ENCODE measurements at places on chromosomes 11 and 22. TPM values are rescaled to one million over a fixed set of nuclear protein-coding genes. Genes with fewer than 3 reads are reported as not detected.

- DNase-seq = no peak
These were observed 614.6 kb downstream of the TBC1D22A start for GRCh38 chr22:47376901-47377505.

- no peak for DNase-seq
These were observed 29.7 kb upstream of the KRTAP5-6 start for GRCh38 chr11:1667121-1667850.

DNA sequence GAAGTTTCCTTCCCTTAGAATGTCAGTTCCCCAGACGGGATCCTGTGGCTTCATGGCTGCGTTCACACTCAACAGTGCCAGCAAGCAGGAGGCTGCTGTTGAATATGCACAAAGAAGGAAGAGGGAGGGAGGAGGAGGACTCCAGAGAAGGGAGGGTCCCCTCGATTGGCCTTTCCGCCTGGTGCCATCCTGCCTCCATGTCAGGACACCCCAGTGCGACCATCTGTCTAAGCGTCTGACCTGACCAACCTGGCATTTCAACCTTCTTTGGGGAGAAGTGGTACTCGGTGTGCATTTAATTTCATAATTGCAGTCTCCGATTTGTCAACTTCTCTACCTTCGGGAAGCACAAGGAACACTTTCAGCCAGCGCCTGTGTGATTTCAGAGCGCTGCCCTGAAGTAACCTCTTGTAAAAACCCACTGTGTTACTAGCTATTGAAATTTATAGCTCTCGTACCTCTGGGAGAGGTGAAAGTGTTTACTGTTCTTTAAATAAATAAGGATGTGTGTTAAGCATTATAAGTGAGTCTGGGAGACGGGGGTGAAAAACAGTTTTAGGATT lies 1491.9 kb downstream of the TBC1D22A start:
- no peak for DNase-seq

DNA sequence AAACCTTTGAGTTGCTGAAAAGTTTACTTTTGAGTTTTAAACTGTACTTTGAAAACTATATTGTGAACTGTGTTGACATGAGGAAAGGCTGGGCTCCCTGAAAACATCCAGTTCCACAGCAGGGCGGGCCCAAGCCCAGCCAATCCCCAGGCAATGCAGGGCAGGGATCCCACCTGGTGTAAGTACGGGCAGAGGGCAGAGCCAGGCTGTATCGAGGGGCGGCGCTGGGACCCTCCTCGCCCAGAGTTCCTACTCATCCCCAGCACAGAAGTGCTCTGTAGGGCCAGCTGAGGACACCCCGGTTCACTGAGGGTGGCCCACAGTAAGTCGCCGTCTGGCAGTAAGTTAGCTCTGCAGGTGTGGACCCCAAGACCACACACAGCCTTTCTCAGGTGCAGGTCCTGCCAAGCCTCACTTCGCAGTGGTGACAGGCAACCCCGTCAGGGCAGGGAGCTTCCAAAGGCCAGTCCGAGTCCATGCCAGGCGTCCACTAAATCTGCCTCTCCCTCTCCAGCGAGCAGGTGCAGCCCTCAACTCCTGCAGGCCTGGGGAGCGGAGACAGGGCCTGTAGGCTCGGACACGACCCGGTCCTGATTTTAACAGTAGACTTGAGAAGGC lies 6.3 kb downstream of the RASSF7 start:
- DNase-seq = no peak

- DNase-seq = no peak
These were observed 48.8 kb downstream of the MAPK1 start for GRCh38 chr22:21818487-21819182.

DNA sequence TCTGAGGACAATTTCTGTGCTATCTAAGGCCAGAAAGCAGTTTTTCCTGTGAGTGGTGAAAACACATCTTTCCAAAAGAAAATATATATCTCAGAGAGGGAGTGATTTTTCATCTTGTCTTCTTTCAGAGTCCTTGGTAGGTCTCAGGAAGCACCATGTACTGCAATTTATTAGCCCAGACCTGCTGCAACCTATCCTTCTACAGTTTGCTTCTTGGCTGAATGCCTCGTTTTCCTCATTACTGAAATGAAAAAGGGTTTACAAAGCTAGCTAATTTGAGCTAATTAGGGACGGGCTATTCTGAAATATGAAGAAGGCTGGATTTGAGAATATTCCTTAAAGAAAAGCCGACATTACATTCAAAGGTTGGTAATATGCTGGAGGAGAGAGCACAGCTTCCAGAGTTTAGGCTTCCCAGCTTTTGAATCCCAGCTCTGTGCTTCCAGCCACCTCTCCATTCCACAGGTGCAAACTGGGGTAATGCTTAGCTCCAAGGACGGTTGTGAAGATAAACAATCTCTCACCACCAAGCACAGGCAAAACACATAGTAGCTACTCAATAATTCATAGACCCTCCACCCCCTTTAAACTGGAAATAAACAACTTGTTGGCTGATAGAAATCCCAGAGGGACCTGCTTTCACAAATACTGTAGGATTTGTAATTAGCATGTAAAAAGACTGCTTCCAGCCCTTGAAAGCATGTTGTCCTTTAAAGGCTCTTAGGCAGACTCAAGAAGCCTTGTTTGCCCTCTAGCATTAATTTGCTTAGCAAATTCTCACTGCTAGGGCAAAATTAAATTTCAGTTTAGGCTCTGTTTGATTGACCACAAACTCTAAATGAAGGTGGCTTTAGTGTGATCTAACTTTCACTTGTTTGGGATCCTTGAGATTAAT lies 24.5 kb upstream of the SESN3 start:
- no peak for DNase-seq

Gene BDNF
- total RNA-seq = 12.5 TPM

DNA sequence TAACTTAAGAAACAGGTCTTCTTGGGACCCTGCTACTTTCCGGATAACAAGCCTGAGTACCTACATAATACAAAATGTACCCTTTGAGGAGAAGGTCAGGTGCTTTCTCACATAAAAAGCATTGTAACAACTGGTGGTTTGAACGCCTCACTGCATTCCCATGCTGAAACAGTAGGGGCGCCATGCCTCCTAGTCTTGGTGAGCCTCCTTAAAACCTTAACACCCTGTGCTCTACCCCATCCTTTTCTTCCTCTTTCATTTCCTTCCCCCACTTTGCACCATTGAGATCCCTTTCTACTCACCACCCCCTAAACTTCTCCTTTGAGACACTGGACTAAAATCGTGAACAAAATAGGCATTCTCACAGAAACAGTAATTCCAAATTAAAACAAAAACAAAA lies 729.3 kb downstream of the NTM start:
- DNase-seq = peak; percentile 45

- no peak for DNase-seq
These were observed 695.5 kb downstream of the FAM181B start for GRCh38 chr11:82038154-82038553.

- DNase-seq = no peak
These were observed 732.8 kb downstream of the BRD1 start for GRCh38 chr22:49094858-49095257.

DNA sequence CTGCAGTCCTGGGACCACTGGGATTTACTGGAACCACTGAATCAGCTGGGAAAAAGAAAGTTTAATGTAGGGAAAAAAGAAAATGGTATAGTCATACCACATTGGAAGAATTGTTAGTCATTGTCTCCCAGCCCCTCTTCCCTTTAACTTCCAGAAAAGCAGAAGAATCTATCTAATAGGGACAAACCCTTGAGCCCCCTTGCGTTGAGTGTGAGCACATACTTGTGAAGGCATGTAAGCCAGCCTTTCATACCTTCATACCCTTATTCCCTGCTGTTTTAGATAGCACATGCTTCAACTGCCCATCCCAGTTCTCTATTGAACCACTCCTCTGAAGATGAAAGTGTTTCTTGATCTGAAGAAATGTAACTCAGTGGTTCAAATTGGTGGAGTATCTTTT lies 6.6 kb downstream of the TREH start:
- DNase-seq = no peak

GRCh38 chr11:17392872-17393271 lies 4.4 kb upstream of the KCNJ11 start:
- DNase-seq = no peak

DNA sequence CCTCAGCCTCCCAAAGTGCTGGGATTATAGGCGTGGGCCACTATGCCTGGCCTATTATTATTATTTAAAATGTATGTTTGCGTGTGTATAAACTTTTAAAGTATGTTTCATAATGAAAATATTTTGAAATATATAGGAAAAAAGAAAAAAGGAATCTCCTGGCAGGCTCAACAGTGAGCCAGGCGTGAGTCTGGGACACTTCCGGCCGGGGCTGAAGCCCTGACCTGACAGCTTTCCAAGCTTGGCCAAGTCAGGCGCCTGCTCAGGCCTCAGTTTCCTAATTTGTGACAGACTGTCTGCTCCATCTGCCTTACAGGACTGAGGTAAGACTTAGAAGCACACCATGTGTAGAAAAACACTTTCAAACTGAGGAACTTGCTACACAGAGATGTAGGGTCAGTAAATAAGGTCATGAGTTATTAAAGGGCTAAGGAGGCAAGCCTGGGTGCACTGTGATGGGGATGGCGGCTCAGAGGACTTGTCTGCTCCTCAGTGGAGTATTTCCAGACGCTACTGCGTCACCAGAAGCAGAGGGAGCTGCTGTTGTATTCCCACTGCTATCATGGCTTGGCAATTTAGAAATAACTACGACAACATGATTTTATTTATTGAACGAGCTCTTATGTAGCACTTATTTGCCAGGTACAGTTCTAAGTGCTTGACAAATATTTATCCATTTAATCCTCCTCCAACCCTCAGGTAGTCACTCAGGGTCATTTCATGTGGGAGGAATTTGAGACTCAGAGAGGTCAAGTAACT lies 100.1 kb downstream of the PRR5L start:
- DNase-seq = no peak

DNA sequence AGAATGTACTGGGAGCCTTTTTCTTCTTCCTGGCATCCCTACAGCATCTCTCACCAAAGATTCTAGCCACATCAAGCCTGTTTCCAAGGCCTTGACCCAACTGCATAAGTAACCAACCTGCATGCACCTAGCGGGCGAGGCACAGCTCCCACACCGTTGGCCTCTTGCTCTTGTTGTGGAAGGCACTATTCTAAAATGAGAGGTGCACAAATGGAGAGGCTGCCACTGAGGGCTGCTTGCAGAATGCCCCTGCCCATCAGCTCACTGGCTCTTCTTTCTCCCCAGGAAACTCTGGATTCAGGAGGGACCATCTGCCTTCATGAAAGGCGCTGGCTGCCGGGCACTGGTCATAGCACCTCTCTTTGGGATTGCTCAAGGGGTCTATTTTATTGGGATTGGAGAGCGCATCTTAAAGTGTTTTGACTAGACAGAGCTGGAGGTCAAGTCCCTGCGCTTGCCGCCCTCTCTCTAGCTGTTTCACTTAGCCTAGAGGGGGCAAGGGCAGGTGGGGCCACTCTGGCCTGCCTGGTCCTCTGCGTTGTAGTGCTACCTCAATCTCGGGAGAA lies 26.6 kb downstream of the SLC25A18 start:
- no peak for DNase-seq

GRCh38 chr11:66003291-66003690 lies 988 bp downstream of the BANF1 start:
- DNase-seq = no peak

GRCh38 chr22:26923531-26923930 lies 266.1 kb downstream of the MIAT start:
- DNase-seq = no peak

DNA sequence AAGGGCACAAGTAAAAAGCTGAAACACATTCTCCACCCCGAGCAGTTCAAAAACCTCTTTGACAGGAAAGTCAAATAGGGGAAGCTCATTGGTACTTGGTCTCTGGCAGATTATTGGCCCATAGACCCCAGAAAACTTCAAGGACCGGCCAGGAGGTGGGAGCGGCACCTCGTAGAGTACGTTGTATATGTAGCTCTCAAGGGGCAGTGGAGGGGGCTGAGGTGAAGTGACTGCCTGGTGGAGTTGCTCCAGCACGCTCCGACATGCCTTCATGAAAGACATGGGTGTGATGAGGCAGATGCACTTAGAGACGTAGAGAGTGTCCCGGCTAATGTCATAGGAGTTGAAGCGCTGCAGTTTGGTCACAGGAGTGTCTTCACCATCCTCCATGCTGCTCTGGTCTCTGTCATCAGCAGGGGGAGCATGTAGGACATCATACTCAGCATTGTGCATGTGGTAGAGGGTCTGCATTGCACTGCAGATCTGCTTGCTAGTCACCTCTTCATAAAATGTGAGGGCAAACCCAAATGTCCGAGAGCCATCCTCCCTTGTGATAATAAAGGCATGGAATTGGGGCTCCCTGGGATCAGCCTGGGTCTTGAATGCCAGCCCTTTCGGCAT lies 61.3 kb downstream of the DENND5A start:
- no peak for DNase-seq

- DNase-seq = no peak
These were observed 84.0 kb downstream of the DHCR7 start for GRCh38 chr11:71364176-71364671.

Gene MFRP
- total RNA-seq = not detected

Gene CBLIF
- not detected for total RNA-seq

DNA sequence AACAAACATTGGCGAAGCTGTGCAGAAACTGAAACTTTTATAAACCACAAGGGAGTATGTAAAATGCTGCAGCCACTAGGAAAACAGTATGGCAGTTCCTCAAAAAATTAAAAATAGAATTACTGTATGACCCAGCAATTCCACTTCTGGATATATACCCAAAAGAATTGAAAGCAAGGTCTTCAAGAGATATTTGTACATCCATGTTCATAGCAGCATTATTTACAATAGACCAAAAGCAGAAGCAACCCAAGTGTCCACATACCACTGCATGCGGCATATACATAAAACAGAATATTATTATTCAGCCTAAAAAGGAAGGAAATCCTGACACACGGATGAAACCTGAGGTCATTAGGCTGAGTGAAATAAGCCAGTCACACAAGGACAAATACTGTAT lies 85.8 kb downstream of the RELT start:
- no peak for DNase-seq

DNA sequence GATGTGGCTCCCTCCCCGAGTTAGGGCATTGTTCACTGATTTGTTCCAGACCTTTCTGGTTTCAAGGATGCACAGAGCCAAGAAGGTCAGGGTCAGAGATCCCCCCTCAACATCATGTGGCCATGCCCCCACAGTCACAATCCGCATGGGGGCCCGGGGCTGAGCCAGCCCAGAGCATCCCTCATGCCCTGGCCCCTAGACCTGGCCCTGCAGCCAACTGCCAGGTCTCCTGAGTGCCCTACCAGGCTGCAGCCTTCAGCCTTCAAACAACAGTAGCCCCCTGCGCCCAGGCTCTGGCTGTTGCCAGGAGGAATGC lies 142.4 kb downstream of the CRYBB2 start:
- DNase-seq = no peak

- no peak for DNase-seq
These were observed 79.5 kb downstream of the UBASH3B start for GRCh38 chr11:122734848-122735496.

GRCh38 chr11:19209617-19210370 lies 8.0 kb upstream of the CSRP3 start:
- no peak for DNase-seq

Gene SMIM35
- not detected for total RNA-seq

DNA sequence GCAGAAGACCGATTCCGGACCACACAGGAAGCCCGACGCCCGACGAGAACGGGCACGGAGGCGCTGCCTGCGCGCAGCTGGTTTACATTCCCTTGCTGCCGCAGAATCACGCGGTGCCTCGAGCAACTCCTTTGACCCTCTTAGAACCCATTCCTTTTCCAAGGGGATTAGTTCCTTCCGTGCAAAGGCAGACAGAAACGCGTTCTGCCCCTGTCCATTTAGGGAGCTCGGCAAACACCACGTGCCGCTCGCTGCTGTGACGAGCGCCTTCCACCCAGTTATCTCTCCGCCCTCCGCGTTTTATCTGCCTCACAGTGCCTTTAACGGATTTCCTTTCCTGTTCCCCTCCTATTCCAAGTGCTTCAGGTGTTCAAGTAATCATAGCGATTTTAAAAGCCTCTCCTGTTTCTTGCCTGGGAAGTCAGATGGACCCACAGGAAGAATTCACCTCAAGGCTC lies 24.1 kb upstream of the MICAL3 start:
- DNase-seq = no peak

All from Daoy (cell line).